NCI-H1417 (cell line): ENCODE measurements at places on chromosomes 2 and 18.

GRCh38 chr18:44871771-44872170, 191.1 kb downstream of the SETBP1 start:
- DNase-seq = no peak

- no peak for DNase-seq
Observed at GRCh38 chr2:46332686-46333281, 35.6 kb downstream of the EPAS1 start.

GRCh38 chr2:209425471-209426071, 1.7 kb downstream of the MAP2 start:
- peak; percentile 46 for DNase-seq

DNA sequence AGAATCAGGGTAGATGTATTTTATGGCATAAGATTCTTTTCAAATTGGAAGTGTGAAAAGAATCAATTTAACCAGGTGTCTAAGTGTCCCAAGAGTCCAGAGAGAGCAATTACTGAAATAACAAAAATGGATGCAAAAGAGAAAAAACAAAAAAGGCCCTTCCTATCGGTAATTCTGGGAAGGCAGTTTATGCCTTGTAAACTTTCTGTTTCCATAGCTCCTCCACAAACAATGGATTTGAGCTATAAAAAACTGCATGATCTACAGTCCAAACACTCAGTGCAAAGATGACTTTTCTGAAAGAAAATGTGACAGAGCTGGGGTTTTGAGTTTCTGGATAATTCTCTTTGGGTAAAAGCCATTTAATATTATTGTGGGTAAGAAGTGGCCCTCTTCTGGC, 366.1 kb downstream of the EN1 start:
- DNase-seq = no peak

GRCh38 chr2:240791221-240791800, 28.7 kb downstream of the KIF1A start:
- no peak for DNase-seq
